ENCODE measurements at places on chromosomes 2 and 18. TPM values are rescaled to one million over a fixed set of nuclear protein-coding genes. Genes with fewer than 3 reads are reported as not detected.

NDC80 gene
- total RNA-seq, result 1.7 TPM

CNDP1 gene
- not detected for total RNA-seq

CCDC85A gene
- total RNA-seq, result 7.6 TPM

AGBL5 gene
- total RNA-seq, result 12.0 TPM

CHST9 gene
- total RNA-seq, result 4.2 TPM

PKDCC gene
- 63.1 TPM for total RNA-seq

CFAP65 gene
- total RNA-seq, result not detected

CD226 gene
- 2.9 TPM for total RNA-seq

GULP1 gene
- total RNA-seq, result 38.1 TPM

DNPEP gene
- total RNA-seq, result 62.9 TPM

PNPT1 gene
- total RNA-seq, result 27.1 TPM

NAB1 gene
- 32.9 TPM for total RNA-seq

SNED1 gene
- total RNA-seq, result 48.2 TPM

SERPINB3 gene
- total RNA-seq, result not detected

UCN gene
- total RNA-seq, result 1.5 TPM

MOB4 gene
- 23.0 TPM for total RNA-seq

LAMA3 gene
- 42.8 TPM for total RNA-seq

CRACDL gene
- 15.2 TPM for total RNA-seq

POTEC gene
- total RNA-seq, result not detected

KLHL14 gene
- 0.20 TPM for total RNA-seq

MYO1B gene
- 305 TPM for total RNA-seq

FASTKD1 gene
- total RNA-seq, result 29.3 TPM

VWA3B gene
- not detected for total RNA-seq

GAD1 gene
- total RNA-seq, result 0.29 TPM

THSD7B gene
- 0.44 TPM for total RNA-seq

DNMT3A gene
- total RNA-seq, result 37.5 TPM

LAMA1 gene
- total RNA-seq, result 4.7 TPM

FOXD4L1 gene
- total RNA-seq, result 0.17 TPM

IL37 gene
- total RNA-seq, result not detected

CFAP221 gene
- total RNA-seq, result 20.8 TPM

SNORC gene
- 2.2 TPM for total RNA-seq

HNMT gene
- 61.9 TPM for total RNA-seq

SERPINB7 gene
- total RNA-seq, result 0.24 TPM

EN1 gene
- total RNA-seq, result not detected

OTOF gene
- 0.10 TPM for total RNA-seq

ERFE gene
- 0.68 TPM for total RNA-seq

COLEC12 gene
- 32.9 TPM for total RNA-seq

B3GNT7 gene
- 32.6 TPM for total RNA-seq

GALNT14 gene
- 2.1 TPM for total RNA-seq

ZSWIM2 gene
- total RNA-seq, result not detected

UBXN4 gene
- total RNA-seq, result 114 TPM

ASXL3 gene
- total RNA-seq, result 3.1 TPM

LRRFIP1 gene
- total RNA-seq, result 160 TPM

TFCP2L1 gene
- total RNA-seq, result 24.1 TPM

CABYR gene
- total RNA-seq, result 2.9 TPM

RTP5 gene
- total RNA-seq, result 0.10 TPM

ANKRD62 gene
- not detected for total RNA-seq

POU3F3 gene
- total RNA-seq, result not detected

ANKRD30B gene
- not detected for total RNA-seq
